ENCODE measurements at places on chromosomes 3 and 15.

- DNase-seq = no peak
These were observed 53.2 kb downstream of the OXNAD1 start for GRCh38 chr3:16318176-16318575.

- DNase-seq = no peak
These were observed 205.9 kb downstream of the ZIC1 start for GRCh38 chr3:147615035-147615434.

GRCh38 chr3:189900578-189900977 lies 220.1 kb downstream of the P3H2 start:
- no peak for DNase-seq

DNA sequence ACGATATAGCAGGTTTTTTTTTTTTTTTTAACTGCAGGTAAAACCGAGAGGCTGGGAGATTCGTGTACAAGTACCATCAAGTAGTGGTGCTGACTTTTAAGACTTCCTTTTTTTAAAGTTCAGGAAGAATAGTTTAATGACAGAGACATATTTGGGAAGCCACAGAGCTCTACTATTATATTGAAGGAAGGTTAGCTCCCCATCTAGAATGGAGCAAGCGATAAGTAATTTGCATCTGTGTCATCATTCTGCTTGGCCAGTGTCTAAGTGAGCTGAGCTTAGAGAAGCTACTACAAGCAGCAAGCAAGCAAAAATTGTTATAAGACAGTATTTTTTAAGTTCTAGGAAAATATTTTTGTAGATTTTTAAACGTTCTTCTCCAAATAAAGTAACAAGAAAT lies 203.2 kb downstream of the ATP8B4 start:
- DNase-seq = no peak

GRCh38 chr3:94362393-94362792 lies 299.5 kb downstream of the NSUN3 start:
- DNase-seq = no peak

GRCh38 chr3:170572665-170573253 lies 13.1 kb downstream of the SLC7A14 start:
- DNase-seq = peak; percentile 16

GRCh38 chr15:33016405-33017024 lies 178.0 kb downstream of the FMN1 start:
- no peak for DNase-seq

GRCh38 chr3:127697551-127698240 lies 24.9 kb downstream of the ABTB1 start:
- DNase-seq = peak; percentile 98

DNA sequence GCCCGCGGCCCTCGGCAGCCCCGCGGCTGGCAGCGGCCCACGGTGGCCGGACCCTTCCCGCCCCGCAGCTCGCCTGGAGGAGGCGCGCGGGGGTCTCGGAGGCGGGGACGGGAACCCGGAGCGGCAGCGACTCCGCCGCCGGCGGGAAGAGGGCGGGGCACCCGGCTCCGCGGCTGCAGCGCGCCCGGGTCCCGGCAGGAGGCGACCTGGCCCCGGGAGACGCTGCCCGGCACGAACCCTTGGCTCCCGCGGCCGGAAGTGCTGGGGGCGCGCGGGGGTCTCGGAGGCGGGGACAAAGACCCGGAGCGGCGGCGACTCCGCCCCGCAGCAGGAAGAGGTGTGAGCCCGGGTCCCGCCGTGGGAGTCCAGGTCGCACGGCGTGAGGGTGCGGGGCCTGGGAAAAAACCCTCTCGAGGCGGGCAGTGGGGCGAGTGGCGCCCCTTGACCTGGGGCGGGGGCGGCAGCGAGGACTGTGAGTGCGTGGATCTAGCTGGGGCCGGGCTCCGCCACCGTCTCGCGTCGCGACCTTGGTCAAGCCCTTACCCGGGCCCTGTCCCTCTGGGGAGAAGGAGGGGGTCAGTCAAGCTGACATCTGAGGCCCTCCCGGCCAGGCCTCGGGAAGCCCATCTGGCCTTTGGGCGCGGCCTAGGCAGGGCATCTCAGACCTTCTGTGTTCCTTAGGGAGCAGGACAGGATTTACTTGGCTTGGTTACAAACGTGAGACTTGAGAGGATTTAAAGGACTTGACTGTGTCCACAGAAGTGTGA lies at the start of gene CIB2:
TSS of gene CIB2 (minus strand) at position 151 of the 767 bp plus-strand sequence. CDS start 230 bp downstream, outside the sequence.
- peak; percentile 54 for DNase-seq

- DNase-seq = no peak
These were observed 82.6 kb downstream of the CBLB start for GRCh38 chr3:105786241-105786640.

- DNase-seq = no peak
These were observed 174.5 kb downstream of the MEIS2 start for GRCh38 chr15:36925653-36926426.

- DNase-seq = no peak
These were observed 39.6 kb downstream of the ADIPOQ start for GRCh38 chr3:186882150-186882524.

DNA sequence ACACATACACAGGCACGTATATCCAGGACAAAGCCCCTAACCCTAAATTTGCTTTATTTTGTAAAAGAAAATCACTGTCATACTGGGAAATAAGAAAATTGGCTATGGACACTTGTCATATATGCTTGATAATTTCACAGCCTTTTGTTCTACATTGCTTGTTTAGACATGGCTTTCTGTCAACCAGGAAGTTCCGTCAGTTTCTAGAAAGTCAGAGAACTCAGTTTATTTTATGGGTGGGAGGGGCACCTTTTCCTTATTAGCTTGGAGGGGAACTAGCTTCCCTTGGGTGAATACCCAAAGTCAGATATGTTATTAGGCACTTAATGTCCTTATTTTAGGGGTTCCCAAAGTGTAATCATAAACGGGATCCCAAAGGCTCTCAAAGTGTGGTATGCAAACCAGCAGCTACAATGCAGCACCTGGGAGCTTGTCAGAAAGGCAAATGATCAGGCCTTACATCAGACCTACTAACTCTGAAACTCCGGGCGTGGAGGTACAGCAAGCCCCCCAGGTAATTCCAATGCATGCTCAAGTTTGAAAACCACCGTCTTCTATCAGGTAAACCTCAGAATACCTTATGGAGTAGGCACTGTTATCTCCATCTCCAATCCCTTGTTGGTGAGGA lies 50.1 kb downstream of the CADPS start:
- no peak for DNase-seq

GRCh38 chr3:137204409-137204808 lies 246.6 kb downstream of the IL20RB start:
- DNase-seq = no peak

- no peak for DNase-seq
These were observed 4.6 kb downstream of the TADA3 start for GRCh38 chr3:9787714-9788113.

DNA sequence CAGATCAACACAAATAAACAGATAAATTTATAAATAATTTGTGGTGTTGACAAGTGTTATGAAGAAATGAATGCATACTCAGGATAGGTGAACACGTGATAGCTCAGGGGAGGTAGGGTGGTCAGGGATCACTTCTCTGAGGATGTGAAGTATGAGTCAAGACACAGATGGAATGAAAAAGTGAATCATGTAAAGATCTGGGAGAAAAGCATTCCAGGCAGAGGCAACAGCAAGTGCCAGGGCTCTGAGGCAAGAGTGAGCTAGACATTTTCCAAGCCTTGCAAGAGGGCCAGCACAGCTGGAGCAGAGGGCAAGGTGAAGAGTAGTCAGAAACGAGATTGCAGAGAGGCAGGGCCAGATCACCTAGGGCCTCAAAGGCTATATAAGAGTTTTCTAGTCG lies 177.8 kb downstream of the WNT5A start:
- no peak for DNase-seq

DNA sequence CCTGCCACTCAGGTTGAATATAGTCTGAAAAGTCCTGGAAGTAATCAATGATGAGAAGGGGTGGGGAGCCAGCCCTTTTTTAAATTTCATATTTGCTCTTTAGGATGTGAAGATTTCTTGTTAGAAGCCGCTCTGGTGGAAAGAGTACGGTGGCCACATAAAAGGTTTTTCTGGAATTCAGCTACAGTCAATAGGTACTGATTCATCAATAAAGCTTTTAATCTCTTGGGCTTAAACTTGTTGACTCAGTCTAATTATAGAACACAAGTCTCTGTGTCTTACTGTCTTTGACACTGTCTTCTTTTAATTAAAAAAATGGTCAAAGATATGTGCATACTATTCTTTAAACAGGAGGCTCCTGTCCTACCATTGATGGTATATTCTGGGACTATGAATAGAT lies 99.9 kb upstream of the TP63 start:
- DNase-seq = no peak

GRCh38 chr15:80006946-80007345 lies 36.0 kb upstream of the BCL2A1 start:
- no peak for DNase-seq

DNA sequence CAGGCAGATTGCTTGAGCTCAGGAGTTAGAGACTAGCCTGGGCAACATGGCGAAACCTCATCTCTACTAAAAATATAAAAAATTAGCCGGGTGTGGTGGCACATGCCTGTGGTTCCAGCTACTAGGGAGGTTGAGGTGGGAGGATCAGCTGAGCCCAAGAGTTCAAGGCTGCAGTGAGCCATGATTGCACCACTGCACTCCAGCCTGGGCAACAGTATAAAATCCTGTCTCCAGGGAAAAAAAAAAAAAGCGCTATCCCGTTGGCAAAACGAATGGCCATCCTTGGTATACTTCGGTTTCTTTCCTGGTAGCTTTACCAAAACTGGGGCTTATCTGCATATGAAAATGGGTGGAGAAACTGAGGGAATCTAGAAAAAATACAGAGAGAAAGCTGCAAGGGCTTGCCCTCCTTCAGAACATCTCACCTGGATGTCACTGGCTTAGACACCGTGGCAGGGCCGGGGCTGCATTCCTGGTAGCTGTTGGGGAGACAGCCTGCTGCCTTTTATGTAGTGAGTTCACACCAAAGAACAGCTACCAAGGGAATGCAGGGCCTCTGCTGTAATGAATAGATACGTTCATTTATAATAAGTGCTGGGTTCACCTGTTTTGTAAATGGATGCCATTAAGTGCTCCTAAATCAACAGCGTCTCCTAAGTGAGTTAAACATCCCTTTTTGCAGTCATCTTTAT lies 96.0 kb downstream of the IQSEC1 start:
- DNase-seq = no peak

DNA sequence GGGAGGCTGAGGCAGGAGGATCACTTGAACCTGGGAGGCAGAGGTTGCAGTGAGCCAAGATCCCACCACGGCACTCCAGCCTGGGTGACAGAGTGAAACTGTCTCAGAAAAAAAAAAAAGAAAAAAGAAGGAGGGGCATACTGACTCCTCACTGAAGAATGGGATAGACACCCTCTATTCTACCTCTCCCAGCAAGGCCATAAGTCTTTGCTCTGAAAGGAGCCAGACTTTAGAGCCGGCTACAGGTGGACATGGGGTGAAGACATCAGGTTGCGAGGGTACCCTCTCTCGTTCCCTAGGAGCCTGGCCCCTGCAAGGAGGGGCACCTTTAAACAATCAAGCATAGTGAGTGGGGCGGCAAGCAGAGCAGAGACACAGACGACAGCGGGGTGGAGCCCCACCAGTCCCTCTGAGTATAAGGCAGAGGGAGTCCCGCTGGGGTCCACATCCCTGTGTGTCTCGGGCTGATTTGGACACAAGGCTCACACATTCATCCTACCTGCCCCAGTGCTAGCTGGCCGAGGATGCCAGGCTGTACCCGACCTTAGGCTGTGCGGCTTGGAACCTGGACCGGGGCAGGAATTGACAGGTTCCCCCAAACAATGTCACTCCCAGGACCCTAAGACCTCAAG lies 1.1 kb downstream of the GRAMD2A start:
- DNase-seq = no peak

- DNase-seq = no peak
These were observed 70.5 kb downstream of the KLHL25 start for GRCh38 chr15:85723960-85724945.

- DNase-seq = no peak
These were observed 12.0 kb downstream of the PIERCE2 start for GRCh38 chr15:55420171-55420866.

- no peak for DNase-seq
These were observed 24.6 kb upstream of the SRP14 start for GRCh38 chr15:40063563-40064011.

- no peak for DNase-seq
These were observed 90.7 kb upstream of the RGMA start for GRCh38 chr15:93179700-93180102.

DNA sequence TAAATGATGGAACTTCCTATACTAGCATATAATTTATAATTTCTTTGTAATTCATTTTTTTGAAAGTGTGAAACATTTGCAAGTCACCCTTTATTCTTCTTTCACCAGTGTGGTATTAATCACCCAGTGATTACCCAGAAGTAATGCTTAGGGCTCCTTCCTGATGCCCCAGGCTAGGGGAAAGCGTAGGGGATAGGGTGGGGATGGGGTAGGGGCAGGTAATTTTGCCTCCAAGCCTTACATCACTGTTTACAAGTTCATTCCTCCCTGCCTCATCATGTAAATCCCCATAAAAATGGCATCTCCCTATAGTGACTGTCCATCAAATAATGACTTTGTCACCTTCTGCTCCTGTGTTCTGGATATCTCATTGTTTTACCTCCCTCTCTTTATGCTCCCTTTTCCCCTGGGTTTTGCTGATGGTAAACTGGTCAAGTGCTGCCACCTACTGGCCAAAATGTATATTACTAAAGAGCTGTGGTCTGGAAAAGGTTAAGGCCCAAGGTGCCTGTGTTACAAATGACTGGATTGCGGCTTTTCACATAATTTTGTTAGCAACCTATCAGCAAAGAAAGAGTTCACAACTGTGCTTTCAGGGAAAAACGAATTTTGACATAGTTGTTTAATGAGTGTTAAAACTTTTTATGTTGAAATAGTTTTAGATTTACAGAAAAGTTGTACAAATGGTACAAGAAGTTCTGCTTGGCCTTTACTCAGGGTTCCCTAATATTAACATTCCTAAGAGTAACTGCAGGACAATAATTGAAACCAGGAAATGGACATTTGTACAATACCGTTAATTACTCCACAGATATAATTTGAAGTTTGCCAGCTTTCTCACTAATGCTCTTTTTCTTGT lies 54.7 kb downstream of the ONECUT1 start:
- peak; percentile 53 for DNase-seq

GRCh38 chr3:58526515-58526957 lies 10.5 kb downstream of the ACOX2 start:
- DNase-seq = no peak

DNA sequence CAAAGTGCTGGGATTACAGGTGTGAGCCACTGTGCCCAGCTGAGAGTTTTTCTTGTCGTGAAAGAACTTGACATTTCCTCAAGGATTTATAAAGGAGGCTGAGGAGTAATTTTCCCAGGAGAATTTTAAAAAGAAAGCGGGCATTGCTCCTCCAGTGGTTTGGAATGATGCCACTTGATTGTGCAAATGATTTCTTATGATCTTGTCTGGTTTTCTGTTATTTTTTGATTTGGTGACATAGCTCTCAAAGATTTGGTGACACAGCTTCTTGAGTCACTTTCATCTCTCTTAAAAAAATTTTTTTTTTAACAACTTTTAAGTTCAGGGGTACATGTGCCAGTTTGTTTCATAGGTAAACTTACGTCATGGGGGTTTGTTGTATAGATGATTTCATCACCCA lies 24.6 kb upstream of the NFKBIZ start:
- no peak for DNase-seq

DNA sequence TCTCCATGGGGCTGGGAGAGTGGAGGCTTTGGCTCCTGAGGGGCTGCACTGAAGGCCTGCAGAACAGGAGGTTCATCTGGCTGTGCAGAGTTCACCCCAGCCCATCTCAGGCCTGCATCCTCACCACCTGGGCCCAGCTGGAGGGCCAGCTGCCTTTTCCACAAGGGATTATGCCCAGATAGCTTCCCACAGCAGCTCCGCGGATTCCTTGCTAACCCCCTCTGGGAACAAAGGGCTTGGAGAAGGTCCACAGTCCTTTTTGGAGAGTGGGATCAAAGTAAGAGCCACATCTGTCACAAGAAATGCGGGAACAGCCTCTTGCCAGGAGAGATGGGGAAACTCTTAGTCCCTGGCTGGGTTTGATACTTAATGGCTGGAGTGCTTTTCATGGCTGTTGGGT lies 164.7 kb upstream of the RGMA start:
- DNase-seq = no peak

All from skin of body (tissue), 3 donors.